Stimulated activated CD4-positive, alpha-beta T cell treated with anti-CD3 and anti-CD28 coated beads, Interleukin-4, amount 100 ng/mL, for 1 hour (primary cell): ENCODE measurements at places on chromosomes 5 and 9.

GRCh38 chr9:106862821-106863720, at the start of gene ZNF462:
ZNF462 (plus strand) TSS chr9:106863166; CDS start chr9:106923384, 60,218 bp downstream.
- DNase-seq, result no peak

DNA sequence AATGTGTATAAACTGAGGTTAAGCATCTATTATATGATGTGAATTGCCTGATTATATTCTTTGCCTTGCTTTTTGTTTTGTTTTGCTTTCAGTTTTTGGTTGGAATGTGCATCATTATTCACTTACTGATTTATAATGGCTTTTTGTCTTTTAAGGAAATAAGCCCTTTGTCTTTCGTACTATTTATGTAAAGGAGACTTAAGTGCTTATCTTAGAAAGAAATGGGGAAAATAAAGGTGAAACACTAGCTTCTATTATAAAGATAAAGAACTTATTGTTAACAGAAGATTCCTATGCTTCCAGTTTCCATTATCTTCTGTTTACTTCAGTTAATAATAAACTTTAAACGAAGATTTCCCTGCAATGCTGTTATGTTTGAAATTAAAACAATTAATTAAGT, 23.3 kb downstream of the COX7C start:
- no peak for DNase-seq

- DNase-seq, result no peak
Measured at GRCh38 chr5:55820488-55820887, 30.7 kb upstream of the IL31RA start.

GRCh38 chr9:92716557-92716956, 46.6 kb upstream of the IPPK start:
- peak; percentile 84 for DNase-seq

GRCh38 chr9:83219154-83219923, 156.4 kb upstream of the RASEF start:
- peak; percentile 4 for DNase-seq

DNA sequence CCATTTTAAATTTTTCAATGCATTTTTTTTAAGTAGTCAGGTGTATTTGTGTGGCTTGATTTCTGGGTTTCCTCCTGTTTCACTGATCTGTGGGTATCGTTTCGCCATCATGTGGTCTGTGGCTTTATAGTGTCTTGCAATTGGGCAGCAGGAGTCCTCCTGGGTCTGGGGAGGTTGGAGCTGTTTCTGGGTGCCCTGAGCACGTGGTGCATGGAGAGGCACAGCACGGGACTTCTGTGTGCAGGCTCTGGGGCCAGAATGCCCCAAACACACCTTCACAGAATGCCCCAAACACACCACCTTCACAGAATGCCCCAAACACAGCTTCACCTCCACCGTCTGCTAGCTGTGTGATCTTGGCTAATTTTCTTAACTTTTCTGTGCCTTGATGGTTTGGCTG, 82.6 kb upstream of the COL5A1 start:
- no peak for DNase-seq

GRCh38 chr5:128099944-128100343, 16.4 kb downstream of the SLC12A2 start:
- DNase-seq, result no peak

- DNase-seq, result no peak
Measured at GRCh38 chr9:70701163-70701562, 286.7 kb upstream of the KLF9 start.

DNA sequence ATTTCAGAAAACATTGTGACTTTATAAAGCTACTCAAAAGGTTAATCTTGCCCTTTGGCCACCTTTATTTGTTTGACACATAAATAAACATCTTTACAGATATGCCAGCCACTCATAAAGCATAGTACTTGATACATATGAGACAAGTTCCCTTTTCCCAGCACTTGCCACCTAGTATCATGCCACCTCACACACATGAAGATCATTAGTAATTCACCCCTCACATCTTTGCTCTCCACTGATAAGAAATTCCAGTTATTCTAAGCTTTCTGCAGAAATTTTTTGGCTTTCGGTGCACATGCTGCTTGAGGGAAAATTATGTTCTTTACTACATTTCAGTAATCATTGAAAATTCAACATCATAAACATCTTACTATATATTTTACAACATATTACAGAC, 59.1 kb downstream of the DEPDC1B start:
- DNase-seq, result no peak

- no peak for DNase-seq
Measured at GRCh38 chr9:126165755-126166154, 160.9 kb upstream of the MVB12B start.

- no peak for DNase-seq
Measured at GRCh38 chr5:110757118-110757729, 18.4 kb downstream of the SLC25A46 start.

DNA sequence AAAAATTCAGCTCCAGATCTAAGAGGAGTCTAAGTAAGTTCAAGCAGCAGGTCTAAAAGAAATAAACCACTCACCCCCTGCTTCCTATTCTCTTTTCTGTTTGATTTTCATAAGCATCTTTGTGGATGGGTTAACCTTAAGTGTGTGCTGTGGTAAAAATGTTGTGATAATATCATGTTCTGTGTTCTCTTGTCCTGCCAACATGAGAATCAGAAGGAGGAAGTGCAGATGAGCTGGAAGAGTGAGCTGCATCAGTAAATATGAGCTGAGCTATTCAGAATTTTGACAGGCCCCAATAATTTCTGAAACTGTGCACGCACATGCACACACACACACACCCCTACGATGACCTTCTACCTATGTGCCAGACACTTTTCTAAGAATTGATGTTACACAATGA, 186.5 kb upstream of the ANKRD55 start:
- no peak for DNase-seq

DNA sequence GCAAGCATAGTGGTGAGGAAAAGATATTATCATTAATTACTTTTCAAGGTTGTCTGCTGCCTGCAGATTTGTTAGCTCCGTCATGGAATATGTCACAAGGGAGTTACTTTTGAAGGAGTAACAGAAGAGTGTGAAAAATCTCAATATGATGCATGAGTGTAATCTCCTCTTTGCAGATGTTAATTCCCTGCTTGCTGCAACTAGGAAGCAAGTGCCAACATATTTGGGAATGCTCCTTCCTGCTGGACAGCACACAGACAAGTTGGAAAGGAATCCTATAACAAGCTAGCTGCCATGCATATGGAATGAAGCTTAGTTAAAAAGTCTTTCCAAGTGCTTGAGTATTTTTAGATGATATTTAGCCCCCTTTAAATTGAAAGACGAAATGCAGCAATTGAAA, 2023.6 kb upstream of the CDH6 start:
- DNase-seq, result no peak

GRCh38 chr5:135127439-135128240, 93.6 kb upstream of the PITX1 start:
- no peak for DNase-seq

DNA sequence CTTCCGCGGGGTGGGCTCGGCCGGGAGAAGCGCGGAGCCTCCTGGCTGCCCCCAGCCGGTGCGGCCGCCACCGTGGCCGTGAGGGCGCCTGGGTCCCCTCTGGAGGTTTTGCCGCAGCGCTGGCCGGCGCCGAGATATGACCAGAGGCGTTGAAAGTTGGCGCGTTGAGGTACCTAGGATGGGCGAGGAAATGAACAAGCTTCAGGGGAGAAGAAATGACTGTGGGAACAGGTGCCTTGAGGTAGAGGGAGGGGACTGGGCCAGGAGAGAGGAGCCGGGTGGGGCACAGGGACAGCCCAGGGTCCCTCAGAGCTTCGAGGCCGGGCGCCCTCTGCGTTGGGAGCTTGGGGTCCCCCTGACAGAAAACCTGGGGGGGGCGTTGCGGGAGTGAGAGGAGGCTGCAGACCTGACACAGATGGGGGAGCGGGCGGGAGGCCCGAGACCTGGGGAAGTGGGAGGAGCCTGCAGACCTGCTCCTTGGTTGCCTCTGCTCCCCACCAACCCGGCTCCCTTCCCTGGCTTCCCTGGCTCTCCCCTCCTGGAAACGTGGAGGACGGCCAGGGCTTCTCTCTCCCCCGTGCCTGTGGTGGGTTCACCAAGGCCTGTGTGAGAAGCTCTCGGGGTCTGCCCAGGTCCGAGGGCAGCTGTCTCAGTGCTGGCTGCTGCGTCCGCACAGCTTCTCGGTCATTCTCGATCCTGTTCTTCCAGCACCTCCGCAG, 14.2 kb downstream of the RABL6 start:
- DNase-seq, result no peak

DNA sequence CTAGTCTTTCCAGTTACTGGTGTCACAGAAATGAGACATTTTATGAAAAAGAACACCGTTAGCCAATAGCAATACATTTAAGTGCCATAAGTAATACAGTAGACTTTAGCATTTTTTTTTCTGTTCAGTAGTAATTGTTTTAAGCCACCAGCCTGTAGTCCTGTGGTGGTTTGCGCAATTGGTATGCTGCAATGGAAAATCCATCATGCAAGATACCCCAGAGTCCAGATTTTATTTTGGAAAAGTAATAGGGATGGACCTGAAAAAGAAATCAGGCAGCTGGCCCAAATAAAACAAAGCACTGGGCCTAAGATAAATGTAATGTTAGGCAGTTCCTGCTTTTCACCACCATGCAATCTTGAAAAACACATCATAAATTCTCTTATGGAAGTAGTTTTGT, 94.6 kb upstream of the RASGRF2 start:
- DNase-seq, result no peak

- no peak for DNase-seq
Measured at GRCh38 chr5:87127426-87127825, 140.3 kb upstream of the RASA1 start.

DNA sequence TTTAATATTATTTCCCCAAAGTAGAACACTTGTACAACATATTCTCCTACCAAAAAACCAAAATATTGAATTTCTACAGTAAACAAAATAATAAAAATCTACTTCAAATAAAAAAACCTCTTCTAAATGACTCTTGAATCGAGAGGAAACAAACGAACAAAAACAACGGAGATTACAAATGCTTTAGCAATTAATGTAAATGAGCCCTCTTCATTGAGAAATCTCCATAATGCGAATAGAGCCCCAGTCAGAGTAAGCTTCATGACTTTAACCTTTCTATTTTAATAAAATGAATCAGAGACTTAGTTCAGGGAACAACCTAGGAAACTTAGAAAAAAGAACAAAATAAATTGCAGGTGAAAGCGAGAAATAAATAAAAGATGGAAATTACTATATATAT, 129.3 kb upstream of the SEMA6A start:
- no peak for DNase-seq

DNA sequence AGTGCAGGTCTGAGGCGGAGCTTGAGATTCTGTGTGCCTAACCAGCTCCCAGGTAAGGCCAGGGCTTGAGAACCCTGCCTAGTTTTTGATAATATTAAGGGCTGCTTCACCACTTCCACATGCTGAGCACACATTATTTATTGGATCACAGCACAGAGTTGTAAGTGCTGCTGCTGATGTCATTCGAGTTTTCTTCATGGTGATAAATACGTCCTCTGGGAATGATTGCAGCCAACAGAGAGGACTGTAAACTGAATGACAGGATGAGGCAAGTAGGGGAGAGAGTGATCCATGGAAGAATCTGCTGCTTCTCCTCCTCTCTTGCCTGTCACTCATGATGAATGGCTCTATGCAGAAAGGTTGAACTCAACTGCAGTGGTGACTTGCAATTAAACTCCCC, 77.9 kb upstream of the VPS13A start:
- DNase-seq, result no peak

GRCh38 chr9:133133681-133134387, 12.8 kb upstream of the RALGDS start:
- DNase-seq, result peak; percentile 75

- no peak for DNase-seq
Measured at GRCh38 chr5:58403822-58404433, 56.0 kb downstream of the PLK2 start.

- no peak for DNase-seq
Measured at GRCh38 chr9:27126670-27127069, 17.6 kb downstream of the TEK start.
